ENCODE measurements at places on chromosomes 12 and 14. TPM values are rescaled to one million over a fixed set of nuclear protein-coding genes. Genes with fewer than 3 reads are reported as not detected.
A peak's percentile ranks its signal among the peaks of the same experiment; 100 is the strongest.

DNA sequence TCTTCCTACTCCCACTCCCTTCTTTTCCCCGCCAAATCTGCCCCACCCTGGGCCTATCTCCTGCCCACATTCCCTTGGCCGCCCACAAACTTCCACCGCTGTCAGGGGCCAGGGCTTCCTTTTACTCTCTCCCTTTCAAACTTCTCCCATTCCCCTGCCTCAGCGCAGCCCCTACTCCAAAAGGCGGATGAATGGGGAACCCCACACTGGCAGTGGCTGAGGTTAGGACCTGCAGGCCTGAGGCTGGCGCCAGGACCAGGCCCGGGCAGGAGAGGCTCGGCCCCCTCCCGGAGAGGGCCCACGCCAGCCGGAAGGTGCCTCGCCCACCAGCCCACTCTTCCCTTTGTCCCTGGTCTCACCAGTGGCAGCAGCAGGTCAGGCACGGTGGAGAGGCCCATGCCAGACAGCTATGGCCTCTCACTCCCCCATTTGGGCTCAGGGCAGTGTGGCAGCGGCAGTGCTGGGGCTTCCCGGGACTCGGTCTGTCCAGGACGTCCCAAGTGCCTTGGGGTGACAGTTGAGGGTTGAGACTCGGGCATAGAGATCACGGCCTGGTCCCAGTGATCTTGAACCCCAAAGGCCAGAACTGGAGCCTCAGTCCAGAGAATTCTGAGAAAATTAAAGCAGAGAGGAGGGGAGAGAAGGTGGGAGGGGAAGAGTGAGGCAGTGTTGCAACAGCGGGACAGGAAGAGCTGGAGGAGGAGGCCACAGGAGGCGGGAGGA is at the start of gene TNFRSF1A:
Gene TNFRSF1A, minus strand, starts transcription at position 660 of the 723 bp plus-strand sequence. Its CDS starts 262 bp downstream, at position 398.
- peaks cover 80% of the 10 kb centered on the region for H3K4me1 ChIP-seq
- H3K27me3 ChIP-seq = no peaks in the 10 kb centered on the region
- peak within 1 kb of the TSS; percentile 82 for H3K27ac ChIP-seq
- peak; percentile 65 for DNase-seq

DNA sequence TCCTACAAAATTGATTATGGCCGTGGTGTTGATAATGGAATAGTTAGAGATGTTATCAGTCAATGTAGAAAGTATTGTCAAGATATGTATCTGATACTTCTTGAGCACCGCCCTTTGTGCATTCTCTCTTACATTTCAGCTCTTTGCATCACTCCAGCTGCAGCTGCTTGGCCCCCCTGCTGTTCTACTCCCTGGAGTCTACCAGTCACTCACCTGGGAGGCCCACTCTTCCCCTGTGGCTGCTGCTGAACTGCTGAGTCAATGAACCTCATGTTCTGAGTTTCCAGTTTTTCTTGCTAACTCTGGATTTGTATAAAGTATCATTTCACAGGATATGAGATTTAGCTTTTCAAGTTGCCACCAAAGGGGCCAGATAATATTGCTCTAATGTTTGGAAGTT is 312.8 kb upstream of the SLC16A7 start:
- H3K27me3 ChIP-seq = no peaks in the 10 kb centered on the region
- no peaks in the 10 kb centered on the region for H3K36me3 ChIP-seq
- no peak overlapping the region for H3K4me3 ChIP-seq
- no peaks in the 10 kb centered on the region for H3K4me1 ChIP-seq

DNA sequence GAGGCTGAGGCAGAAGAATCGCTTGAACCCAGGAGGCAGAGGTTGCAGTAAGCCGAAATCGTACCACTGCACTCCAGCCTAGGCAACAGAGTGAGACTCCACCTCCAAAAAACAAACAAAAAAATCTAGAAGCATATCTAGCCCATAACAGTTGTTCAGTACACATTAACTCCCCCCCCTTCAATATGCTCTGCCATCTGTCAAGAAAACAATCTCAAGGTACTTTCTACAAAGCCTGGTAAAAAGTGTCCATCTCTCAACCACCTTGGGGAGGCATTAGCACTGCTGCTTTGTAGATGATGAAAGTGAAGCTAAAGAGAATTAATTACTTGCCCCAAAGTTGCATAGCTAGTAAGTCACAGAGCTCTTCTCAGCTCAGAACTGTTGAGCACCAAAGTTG is 24.9 kb downstream of the LGALS3 start:
- H3K27me3 ChIP-seq = no peaks in the 10 kb centered on the region
- H3K4me1 ChIP-seq = peaks cover 7% of the 10 kb centered on the region
- no peak overlapping the region for H3K4me3 ChIP-seq
- no peak for DNase-seq
- peaks cover 1% of the 10 kb centered on the region for H3K36me3 ChIP-seq

DNA sequence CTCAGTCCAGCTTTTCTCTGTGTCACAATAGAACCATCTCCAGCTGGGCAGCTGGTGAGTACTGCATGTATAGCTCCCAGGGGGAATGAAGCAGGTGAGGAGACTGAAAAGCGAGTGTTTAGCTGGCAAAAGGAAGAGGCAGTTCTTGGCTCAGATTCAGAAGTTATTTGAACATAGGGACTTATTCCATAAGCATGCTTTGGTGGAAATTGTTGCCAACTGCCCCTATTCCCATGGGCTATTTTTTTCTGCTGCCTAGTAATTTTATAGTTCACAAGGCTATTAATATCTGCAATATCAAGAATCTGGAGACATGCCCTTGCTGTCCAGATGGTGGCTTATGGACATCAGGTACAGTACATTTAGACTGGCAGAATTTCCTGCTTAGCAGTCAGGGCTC is 1112.7 kb downstream of the LRFN5 start:
- H3K27me3 ChIP-seq = no peaks in the 10 kb centered on the region
- no peak overlapping the region for H3K27ac ChIP-seq
- DNase-seq = no peak
- H3K36me3 ChIP-seq = no peaks in the 10 kb centered on the region

DNA sequence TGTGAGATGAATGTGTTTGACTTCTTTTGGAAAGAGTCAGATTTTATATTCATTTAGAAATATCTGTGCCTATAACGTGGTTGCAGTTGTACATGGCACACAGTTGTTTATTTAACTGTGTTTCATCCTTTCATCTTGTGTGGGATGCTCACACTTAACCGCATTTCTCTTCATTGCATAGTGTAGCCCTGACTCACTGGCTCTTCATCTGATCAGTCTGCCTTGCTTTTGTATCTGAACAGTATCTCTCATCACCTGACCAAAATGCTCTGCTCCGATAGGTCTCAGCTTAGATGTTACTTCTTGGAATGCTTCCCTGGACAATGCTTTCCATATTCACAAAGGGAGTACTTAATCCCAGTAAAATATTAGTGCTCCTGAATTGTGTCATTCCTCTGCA is 83.4 kb downstream of the PDE3A start:
- H3K4me1 ChIP-seq = no peaks in the 10 kb centered on the region
- no peaks in the 10 kb centered on the region for H3K27me3 ChIP-seq

DNA sequence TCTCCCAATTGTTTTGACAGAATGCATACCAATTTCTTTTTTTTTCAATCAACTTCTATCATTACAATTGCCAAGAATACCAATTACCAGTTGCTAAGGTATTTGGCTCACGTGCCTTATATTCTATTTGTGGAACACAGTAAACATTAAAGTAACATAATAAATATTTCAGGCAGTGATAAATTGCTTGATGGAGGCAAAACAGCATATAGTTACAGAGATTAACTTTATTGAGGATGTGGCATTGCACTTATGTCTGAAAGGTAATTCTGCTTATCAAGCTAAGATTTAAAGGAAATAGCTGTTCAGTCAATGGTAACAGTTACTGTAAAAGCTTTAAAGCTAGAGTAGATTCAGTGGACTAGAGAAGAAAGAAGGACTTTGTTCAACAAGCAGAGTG is 1107.8 kb downstream of the FSCB start:
- no peak overlapping the region for H3K27ac ChIP-seq
- no peaks in the 10 kb centered on the region for H3K4me1 ChIP-seq
- no peaks in the 10 kb centered on the region for H3K36me3 ChIP-seq
- H3K4me3 ChIP-seq = no peak overlapping the region
- no peaks in the 10 kb centered on the region for H3K27me3 ChIP-seq
- no peak for DNase-seq

The ARHGAP9 gene
- not detected for total RNA-seq

The CEBPE gene
- not detected for total RNA-seq

The RASSF9 gene
- total RNA-seq = not detected

The SDR9C7 gene
- total RNA-seq = not detected
